AG08396 (cell line): ENCODE measurements at places on chromosomes 3 and 15.
A peak's percentile ranks its signal among the peaks of the same experiment; 100 is the strongest.

DNA sequence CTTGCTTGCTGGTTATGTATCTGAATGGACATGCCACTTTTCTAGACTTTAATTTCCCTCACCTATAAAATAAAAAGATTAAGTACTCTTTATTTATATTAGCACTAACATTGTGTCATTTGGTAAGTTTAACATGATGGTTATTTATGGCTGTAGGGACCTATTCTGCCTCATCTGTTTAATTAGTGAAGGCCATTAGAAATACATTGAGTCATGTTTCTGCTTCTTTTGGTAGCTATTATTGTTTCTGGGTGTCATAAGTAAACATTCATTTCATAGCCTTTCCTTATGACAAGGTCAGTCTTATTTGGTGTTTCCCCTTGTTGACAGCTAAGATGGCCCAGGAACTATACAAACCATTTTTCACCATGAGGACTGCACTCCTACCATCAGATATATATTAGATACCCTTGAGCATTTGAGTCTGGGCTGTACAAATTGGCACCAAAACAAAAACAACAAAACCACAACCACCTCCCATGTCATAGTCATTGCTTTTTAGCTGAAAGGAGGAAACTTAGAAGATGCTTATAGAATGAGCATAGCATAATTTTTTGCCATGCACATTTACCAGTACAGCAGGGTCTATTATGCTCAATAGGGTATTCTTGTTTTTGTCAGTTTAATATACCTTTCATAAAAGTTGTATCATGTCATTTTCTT, 39.3 kb downstream of the SRP14 start:
- no peak for DNase-seq

DNA sequence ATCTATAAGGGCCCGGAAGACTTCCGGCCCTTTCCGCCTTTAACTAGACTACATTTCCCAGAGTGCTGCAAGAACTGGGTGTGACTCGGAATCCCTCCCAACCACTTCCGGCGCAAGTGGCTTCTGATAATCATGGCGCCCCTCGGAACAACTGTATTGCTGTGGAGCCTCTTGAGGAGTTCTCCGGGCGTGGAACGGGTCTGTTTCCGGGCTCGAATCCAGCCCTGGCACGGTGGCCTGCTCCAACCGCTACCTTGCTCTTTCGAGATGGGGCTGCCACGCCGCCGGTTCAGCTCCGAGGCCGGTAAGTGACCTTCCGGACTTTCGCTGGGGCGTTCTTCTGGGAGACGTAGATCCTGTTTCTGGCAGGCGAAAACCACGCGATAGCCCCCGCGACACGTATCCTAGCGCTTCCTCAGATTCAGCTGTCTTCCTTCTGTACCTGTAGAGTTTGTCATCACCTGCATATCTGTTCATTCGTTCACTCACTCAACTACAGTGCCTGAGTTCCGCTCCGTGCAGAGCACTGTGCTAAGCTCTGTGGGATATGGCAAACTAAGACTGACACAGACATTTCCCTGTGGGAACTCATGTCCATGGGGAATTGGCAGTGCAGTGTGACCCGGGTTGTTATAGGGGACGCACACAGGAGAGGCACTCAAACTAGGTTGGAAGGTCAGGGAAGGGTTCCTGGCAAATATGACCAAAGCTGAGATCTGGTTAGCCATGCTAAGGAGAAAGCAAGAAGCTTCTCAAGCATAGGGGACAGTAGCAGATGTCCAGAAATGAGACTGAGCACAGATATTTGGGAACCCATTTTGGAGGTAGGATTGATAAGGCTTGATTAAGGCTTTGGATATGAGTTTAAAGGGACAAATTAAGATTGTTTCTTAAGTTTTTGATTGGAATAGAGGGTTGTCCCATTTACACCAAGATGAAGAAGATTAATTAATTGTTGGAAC, at the start of gene MRPS22:
Gene MRPS22, plus strand, starts transcription at position 126 of the 962 bp plus-strand sequence. Its CDS starts 7 bp downstream, at position 133.
- DNase-seq, result peak; percentile 90

DNA sequence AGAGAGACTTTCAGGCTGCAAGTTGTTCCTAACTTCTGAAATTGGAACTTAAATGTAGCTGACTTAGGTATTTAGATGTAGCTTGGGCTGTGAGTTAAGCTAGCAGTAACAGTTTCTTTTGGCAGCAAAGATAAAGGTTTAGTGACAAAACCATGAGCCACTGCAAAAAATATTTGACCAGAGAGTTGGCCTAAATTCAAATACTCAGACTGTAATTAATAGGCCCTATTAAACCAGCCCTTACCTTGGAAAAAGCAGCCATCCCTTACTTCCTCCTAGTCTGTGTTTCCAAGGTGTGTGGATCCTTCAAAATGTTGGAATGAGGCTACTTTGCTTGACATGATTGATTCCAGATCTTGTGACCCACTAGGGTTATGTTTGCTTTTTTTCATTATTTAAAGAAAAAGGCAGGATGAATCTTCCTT, 8.2 kb downstream of the TPM1 start:
- DNase-seq, result no peak

GRCh38 chr3:71944482-71945065, 159.6 kb upstream of the PROK2 start:
- DNase-seq, result no peak

DNA sequence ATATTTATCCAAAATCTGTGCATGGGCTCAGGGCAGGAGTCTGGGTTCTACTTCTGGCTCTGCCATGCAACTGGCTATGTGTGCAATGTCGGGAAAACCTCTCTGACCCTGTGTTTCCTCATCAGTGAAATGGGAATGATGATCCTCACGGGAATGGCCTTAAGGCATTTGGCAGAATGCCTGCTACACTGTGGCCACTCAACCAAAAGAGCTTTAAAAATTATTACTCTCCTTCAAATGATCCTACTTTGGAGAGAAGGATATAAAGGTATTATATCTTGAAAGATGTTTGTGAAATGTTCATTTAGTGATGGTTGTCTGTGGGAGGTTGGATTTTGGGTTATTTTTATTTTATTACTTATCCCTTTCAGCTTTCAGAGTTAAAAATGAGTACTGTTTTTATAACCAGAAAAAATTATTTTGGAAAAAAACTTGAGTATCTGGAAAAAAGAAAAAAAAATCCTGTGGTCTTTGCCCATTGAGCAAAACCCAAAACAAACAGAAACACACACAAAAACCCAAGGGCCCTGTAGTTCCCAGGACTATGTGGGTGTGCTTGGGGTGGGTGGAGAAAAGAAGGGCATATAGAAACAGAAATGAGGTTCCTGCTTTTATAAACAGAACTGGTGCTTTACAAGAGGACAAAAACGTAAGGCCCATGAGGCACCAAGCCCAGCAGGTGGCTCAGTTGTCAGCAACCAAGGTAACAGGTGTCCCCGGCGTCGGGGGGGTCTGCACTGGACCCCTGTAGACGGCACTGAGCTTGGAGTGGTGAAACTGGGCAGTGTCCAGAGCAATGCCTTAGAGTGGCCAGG, 22.0 kb downstream of the RGMA start:
- DNase-seq, result no peak

GRCh38 chr3:56833022-56833421, 31.3 kb upstream of the ARHGEF3 start:
- no peak for DNase-seq

- DNase-seq, result peak; percentile 29
Observed at GRCh38 chr3:17412950-17413530, 329.4 kb downstream of the TBC1D5 start.

GRCh38 chr15:58467121-58467721, 35.4 kb downstream of the LIPC start:
- no peak for DNase-seq

- DNase-seq, result no peak
Observed at GRCh38 chr15:42619656-42620371, 44.4 kb downstream of the STARD9 start.

DNA sequence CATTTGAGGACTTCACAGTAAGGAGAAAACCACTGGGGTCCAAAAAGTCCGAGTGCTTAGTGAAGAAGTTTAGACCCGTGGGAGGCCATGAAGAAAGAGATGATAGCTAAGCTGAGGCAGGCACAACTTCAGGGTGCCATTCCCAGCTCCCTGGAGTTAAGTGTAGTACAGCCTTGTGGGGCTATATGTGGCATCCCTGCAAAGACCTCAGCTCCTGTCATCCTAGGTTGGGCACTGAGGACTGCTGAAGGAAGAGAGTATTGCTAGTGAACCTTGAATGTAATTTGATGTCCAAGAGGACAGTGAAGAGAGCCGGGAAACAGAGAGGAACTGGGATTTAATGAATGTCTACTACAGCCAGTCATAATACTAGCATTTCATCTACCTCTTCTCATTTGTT, 162.1 kb downstream of the AKAP13 start:
- no peak for DNase-seq

DNA sequence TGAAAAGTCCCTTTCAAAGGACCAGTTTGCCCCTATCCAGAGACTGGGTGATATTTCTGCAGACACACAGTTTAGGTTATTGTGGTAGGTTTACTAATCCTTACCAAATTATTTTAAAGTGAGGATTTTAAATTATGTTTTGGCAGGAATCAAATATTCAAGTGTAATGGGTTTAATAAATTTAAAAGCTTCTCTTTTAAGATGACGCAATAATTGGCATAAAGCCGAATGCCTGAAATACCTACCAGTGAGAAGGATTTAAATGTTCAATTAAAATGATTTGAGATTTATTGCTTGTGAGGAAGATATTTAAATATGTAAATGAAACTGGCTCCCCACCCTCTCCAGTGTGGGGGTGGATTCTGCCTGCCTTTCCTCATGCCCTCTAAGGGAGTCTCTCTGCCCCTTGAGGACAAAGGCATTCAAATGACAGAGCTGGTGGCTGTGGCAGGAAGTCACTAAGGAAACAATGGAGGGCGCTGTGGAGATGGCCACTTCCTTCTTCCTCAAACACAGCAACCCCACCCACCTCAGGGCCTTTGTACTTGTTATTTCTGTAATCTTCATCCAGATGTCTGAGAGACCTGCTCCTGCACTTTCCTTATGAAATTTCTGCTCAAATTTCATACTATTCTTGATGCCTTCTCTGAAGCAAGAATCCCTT, 131.7 kb downstream of the TNIK start:
- no peak for DNase-seq

DNA sequence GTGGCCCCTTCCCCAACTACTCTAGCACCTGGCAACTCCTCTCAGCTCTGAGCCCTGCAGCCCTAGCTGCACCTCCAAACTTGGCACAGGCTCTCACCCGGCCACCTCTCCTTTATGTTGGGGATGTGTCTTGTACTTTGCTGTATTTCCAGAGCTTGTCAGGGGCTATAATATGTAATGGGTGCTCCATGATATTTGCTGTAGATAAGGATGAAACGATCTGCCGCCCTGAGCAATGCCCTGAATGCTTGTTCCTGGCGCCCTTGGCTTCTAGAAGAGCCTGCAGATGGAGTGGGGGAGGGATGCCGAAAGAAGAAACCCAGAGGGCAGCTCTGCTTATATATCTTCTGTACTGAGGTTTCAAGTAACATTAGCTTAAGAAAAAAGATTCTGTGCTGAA, 35.9 kb upstream of the ZBTB38 start:
- no peak for DNase-seq

DNA sequence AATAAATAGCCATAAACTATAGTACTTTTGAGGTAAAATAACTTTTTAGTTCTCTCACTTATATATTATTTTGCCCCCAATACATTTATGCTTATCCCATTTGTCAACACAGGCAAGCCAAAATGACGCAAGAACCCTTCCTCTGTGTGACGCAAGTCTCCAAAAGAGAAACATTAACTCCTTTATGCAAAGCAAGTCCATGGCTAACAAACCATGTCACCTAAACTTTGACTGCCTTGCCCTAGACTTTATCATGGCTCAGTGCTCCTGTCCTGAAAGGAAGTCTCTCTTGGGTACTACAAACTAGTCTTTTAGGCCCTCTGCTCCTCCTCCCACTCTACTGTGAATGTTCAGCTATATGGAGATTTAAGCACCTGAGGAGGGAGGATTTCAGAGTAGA, 230.5 kb downstream of the UNC13C start:
- no peak for DNase-seq

- no peak for DNase-seq
Observed at GRCh38 chr3:72721683-72722381, 126.4 kb downstream of the SHQ1 start.

- no peak for DNase-seq
Observed at GRCh38 chr3:97291901-97292300, 472.7 kb upstream of the ARL6 start.

DNA sequence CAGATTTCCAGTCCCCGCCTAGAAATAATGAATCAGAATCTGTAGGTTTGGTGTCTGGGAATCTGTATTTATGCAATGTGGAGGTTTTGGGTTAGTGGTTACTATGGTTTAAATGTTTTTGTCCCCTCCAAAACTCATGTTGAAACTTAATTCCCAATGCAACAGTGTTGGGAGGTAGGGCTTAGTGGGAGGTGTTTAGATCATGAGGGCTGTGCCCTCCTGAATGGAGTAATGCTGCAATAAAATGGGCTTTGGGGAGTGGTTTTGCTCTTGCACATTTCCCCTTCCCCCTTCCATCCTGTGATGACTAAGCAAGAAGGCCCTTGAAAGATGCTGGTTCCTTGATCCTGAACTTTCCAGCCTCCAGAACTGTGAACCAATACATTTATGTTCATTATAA, 9.2 kb upstream of the RFC4 start:
- DNase-seq, result peak; percentile 57

DNA sequence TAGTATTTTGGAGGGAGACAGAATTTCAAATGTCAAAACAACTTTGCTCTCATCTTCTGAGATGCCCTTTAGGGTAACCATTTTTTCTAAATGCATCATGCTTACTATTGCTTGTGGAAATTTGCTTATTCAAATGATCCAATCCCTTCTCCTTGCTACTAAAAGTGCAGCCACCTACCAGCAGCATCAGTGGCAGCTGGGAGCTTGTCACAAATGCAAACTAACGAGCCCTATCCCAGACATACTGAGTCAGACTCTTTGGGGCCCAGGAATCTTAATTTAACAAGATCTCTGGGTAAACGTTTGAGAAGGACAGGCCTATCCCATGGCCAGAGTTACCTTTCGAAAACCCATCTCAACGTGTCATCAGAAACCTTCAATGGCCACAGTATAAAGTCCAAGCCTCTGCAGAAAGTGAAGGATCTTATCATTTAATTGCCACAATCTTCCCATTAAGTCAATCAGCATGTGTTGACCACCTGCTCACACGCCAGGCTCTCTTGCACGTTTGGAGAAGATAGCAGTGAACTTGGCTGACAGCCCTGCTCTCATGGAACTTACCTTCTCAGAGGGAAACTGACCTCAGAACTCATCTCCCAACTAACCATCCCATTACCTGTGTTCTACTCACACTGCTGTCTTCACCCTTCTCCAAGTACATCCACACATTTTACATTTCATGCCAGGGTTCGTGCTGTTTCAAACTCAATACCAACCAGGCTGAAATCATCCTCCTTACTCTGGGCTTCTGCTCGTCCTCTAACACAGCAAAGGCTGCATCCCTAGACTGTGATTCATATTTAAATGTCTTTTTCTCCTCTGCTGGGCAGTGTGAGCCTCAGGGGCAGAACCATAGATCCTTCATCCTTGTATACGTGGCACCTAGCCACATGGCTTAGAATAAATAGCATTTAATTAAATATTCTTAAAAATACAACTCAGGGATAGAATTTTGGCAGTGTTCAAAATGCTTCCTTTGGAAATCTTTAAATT, 24.8 kb upstream of the VGLL4 start:
- DNase-seq, result no peak

- no peak for DNase-seq
Observed at GRCh38 chr3:198092276-198092675, 132.3 kb downstream of the LMLN start.

- DNase-seq, result no peak
Observed at GRCh38 chr15:59894835-59895234, 109.3 kb upstream of the FOXB1 start.
